ENCODE measurements at places on chromosomes 12 and 14. TPM values are rescaled to one million over a fixed set of nuclear protein-coding genes. Genes with fewer than 3 reads are reported as not detected.

The KRT72 gene
- total RNA-seq = not detected

DNA sequence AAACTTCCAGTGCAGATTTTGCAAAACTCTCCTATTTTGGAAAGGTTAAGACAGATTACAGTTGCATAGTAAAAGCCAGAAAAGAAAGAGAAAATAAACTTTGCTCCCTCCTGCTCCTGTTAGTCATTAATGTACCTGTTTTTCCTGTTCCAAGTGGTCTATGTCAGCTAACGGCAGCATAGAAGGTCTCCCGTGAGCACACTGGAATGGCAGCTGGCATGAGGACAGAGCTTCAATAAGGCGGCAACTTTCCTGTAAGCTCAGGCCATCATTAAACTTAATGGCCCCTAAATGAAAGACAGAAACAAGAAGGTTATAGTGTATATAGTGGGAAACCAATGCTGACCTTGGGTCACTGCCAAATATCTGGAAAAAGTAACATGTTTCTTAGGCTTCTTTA is 16.0 kb downstream of the EIF2B2 start:
- H3K27ac ChIP-seq = peak overlapping the region; percentile 35
- DNase-seq = no peak
- no peak overlapping the region for H3K4me3 ChIP-seq
- no peaks in the 10 kb centered on the region for H3K27me3 ChIP-seq
- H3K4me1 ChIP-seq = no peaks in the 10 kb centered on the region
- H3K36me3 ChIP-seq = peaks cover 71% of the 10 kb centered on the region

The FBXW8 gene
- 3.3 TPM for total RNA-seq

The VRTN gene
- total RNA-seq = not detected

DNA sequence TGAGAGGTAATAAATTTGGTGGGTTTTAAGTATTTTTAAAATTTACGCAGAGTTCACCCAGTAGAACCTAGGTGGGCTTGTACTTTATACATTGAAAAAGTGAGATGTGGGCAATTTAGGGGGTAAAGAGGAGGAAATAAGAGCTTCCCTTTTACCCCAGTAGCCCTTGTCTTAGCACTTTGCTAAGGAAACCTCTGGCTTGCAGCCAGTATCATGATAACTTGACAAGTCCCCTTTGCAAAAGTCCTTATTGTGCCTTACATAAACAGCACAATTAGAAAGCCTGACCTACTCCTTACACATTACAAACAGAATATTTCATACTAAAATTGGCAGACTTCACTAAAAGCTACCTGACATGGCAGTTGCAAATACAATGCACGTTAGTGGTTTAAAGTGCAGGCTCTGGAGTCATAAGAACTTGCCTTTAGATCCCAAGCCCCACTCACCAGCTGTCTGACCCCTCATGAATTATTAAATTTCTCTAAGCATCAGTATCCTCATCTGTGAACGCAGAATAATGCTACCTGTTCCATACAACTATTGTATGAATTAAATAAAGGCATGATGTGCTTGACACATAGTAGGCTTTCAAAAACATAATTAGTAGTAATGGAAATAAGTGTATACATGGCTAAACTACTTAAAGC is 53.2 kb upstream of the NELL2 start:
- H3K27me3 ChIP-seq = no peaks in the 10 kb centered on the region
- DNase-seq = no peak
- H3K27ac ChIP-seq = no peak overlapping the region
- no peak overlapping the region for H3K4me3 ChIP-seq

The GLT1D1 gene
- 3.2 TPM for total RNA-seq

The TRPV4 gene
- not detected for total RNA-seq

DNA sequence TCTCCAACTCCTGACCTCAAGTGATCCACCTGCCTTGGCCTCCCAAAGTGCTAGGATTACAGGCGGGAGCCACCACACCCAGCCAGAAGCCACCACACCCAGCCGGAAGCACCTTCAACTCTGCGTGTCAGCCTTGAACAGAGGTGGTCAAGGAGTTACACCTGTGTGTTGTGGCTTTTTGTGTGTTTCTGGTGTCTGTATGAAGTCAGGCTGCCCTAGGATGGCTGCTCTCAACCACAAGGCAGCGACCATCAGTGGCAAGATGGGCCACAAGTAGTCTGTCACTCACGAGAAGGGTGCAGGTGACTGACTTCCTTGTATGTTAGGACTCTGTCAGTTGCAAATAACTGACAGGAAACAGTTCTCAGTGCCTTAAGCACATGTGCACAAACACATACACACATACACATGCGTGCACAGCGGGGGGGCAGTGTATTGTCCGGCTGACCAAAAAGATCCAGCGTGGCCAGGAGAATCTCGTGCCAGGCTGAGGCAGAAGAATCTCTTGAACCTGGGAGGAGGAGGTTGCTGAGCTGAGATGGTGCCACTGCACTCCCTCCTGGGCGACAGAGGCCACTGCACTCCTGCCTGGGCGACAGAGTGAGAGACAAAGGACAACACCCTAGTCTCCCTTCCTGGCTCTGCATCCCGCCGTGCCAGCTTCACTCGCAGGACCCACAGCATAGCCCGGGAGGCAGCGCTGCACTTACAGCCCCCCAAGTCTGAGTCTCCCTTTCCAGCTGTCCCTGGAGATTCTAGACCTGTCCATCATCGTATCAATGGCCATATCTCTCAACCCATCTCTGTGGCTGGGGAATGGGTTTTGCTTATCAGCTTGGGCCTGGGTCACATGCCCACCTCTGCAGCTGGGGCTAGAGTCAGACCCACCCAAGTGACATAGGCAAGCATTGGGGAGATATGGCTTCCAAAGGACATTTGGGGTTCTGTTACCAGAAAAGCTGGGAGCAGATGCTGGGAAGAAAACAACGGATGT is 13.7 kb downstream of the P2RX4 start:
- peak; percentile 46 for DNase-seq
- H3K27ac ChIP-seq = peak overlapping the region; percentile 84
- H3K36me3 ChIP-seq = peaks cover 63% of the 10 kb centered on the region
- peaks cover 32% of the 10 kb centered on the region for H3K4me1 ChIP-seq
- peak overlapping the region; percentile 2 for H3K4me3 ChIP-seq

The DUSP6 gene
- 75.7 TPM for total RNA-seq

- peaks cover 13% of the 10 kb centered on the region for H3K36me3 ChIP-seq
- H3K27ac ChIP-seq = no peak overlapping the region
- no peak overlapping the region for H3K4me3 ChIP-seq
- DNase-seq = no peak
- no peaks in the 10 kb centered on the region for H3K4me1 ChIP-seq
These were observed 69.8 kb downstream of the ANO6 start for GRCh38 chr12:45285717-45286116.

DNA sequence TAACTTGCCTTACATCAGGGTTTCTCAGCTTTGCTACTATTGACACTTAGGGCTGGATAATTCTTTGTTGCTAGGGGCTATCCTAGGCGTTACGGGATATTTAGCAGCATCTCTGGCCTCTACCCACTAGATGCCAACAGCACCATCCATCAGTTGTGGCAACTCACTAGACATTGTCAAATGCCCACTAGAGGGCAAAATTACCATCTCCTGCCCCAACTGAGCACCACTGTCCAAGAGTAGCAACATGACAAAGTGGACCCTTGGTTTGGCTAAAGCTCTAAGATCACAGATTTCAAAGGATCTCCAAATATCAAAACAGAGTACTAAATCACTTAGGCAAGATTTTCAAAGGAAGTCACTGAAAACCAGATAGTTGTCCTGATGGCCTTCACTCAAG is 251.7 kb upstream of the TBX3 start:
- no peak for DNase-seq
- no peaks in the 10 kb centered on the region for H3K4me1 ChIP-seq
- H3K4me3 ChIP-seq = no peak overlapping the region
- no peaks in the 10 kb centered on the region for H3K27me3 ChIP-seq

GRCh38 chr12:67070307-67070600 is 198.9 kb upstream of the CAND1 start:
- no peaks in the 10 kb centered on the region for H3K36me3 ChIP-seq
- no peak for DNase-seq
- H3K4me3 ChIP-seq = peak overlapping the region; percentile 67
- peaks cover 62% of the 10 kb centered on the region for H3K27me3 ChIP-seq
- H3K27ac ChIP-seq = no peak overlapping the region

DNA sequence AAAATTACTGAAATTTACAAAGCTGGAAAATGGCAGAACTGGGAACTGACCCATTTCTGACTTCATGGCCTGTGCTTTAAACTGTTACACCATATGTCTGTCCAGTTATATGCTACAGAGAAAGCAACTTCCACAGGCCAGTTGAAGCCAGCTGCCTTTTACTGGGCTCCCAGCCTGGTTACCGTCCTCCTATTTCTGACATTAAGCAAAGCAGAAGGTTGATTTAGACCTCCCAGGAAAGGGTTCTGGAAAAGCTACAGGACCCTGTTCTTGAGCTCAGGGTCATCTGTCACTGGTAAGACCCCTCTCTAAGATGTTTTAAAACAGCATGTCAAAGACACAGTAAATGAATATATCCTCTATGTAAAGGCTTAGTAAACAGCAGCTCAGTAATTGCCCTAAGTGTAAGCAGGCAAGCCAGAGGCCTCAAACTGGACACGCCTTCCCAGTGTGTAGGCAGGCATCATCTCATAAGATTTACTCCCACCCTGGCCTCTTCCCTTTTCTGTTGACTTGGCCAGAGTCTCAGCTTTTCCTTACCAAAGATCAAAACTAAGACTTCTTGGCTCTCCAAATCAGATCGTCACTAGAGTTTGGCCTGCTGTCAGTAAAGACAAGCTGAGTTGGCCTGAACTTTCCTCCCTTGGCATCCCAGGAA is 55.4 kb upstream of the RNU6-8 start:
- H3K36me3 ChIP-seq = no peaks in the 10 kb centered on the region
- no peak overlapping the region for H3K4me3 ChIP-seq
- peaks cover 22% of the 10 kb centered on the region for H3K4me1 ChIP-seq
- no peaks in the 10 kb centered on the region for H3K27me3 ChIP-seq
- H3K27ac ChIP-seq = no peak overlapping the region
- no peak for DNase-seq

The LRP1 gene
- 2.1 TPM for total RNA-seq

GRCh38 chr12:106840243-106840642 is 65.8 kb downstream of the RIC8B start:
- H3K36me3 ChIP-seq = peaks cover 9% of the 10 kb centered on the region
- peaks cover 10% of the 10 kb centered on the region for H3K4me1 ChIP-seq
- DNase-seq = no peak
- no peak overlapping the region for H3K27ac ChIP-seq
- no peaks in the 10 kb centered on the region for H3K27me3 ChIP-seq
- H3K4me3 ChIP-seq = no peak overlapping the region

DNA sequence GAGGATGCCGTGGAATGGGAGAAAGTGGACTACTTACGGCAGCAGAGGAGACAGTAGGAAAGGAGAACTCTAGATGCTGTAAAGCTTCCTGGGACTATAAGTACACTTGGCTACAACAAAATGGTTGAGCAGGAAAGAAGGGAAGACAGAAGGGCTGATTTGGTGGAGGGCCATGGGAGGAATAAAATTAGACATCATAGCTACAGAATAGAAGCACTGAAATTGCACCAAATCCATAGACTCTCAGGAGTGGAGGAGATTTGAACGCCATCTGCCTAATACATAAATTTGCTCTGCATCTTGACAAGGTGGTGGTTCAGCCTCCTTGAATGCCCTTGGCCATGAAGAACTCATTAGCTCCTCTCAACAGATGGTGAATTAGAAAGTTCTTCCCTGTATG is 16.3 kb upstream of the DCP1B start:
- no peak overlapping the region for H3K27ac ChIP-seq
- peaks cover 28% of the 10 kb centered on the region for H3K27me3 ChIP-seq
- H3K4me3 ChIP-seq = no peak overlapping the region
- no peaks in the 10 kb centered on the region for H3K4me1 ChIP-seq
- H3K36me3 ChIP-seq = no peaks in the 10 kb centered on the region
- DNase-seq = no peak

GRCh38 chr12:66915306-66915904 is 236.5 kb upstream of the GRIP1 start:
- H3K4me3 ChIP-seq = no peak overlapping the region
- no peak for DNase-seq
- no peak overlapping the region for H3K27ac ChIP-seq
- H3K36me3 ChIP-seq = no peaks in the 10 kb centered on the region

The CYP27B1 gene
- total RNA-seq = 11.3 TPM

DNA sequence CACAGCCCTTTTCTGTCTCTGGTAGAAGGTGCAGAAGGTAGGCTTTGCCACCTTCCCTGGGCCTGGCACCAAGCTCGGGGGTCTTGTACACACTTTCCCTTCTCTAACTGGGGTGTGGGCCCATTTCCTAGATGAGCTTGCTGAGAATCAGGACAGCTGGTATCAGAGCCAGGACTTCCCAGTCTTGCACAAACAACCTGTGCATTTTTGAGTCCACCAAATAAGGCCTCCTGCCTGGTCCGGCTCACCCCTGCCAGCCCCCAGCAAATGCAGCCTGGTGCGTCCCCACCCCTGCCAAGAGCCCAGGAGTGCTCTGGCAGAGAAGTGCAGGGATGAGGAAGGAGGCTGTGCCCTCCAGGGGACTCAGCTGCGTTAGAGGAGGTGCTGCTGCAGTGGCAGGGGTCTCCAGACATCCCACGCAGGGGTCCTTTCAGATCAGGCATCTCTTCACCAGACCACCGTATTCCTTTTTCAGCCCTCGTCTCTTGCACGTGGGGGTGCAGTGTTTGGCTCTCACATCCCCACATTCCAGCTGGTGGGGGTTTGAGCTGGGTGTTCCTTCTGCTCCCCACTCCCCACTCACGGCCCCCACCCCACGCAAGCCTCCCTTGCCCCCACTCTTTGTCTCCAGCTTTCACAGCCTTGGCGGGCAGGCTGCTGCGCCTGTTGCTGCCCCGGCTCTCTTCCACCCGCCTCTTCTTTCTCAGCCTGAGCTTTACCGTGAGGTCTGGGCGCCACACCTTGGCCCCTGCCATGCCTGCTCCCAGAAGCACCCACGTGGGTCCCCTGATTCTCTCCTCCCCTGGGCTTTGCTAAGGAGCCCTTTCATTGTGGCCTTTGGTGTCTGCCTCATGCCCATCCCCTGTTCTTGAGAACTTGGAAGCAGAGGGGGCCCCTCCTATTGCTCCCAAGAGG is 32.3 kb downstream of the MEG3 start:
- no peak for DNase-seq
- H3K4me3 ChIP-seq = no peak overlapping the region
- H3K27ac ChIP-seq = no peak overlapping the region

GRCh38 chr14:101132051-101132571 is 228.6 kb upstream of the RTL1 start:
- H3K27me3 ChIP-seq = peaks cover 3% of the 10 kb centered on the region
- H3K27ac ChIP-seq = no peak overlapping the region
- no peaks in the 10 kb centered on the region for H3K36me3 ChIP-seq
- H3K4me1 ChIP-seq = peaks cover 6% of the 10 kb centered on the region

DNA sequence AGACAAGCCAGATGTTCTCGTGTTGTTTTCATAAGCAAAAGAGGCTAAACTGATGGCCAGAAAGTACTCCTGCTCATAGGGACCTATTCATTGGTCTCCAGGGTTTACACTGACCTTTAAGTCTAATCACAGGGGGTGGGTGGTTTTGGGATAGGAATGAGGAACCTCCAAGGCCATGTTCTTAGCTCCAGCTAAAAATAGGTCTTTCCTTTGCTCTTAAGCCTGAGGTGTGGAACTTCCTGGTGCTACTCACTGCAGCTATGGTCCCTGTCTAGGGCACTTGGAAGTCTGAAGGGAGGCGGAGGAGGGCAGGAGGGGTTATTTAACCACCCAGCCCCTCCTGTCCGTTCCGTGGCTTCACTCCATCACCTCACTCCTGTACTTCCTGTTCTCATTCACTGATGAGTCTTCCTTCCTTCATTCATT is 18.6 kb downstream of the GPRC5A start:
- H3K27me3 ChIP-seq = peaks cover 2% of the 10 kb centered on the region
- H3K4me3 ChIP-seq = no peak overlapping the region
- H3K4me1 ChIP-seq = peaks cover 16% of the 10 kb centered on the region
- no peaks in the 10 kb centered on the region for H3K36me3 ChIP-seq
- no peak for DNase-seq

- H3K27ac ChIP-seq = no peak overlapping the region
- DNase-seq = peak; percentile 77
- H3K4me1 ChIP-seq = peaks cover 2% of the 10 kb centered on the region
- no peak overlapping the region for H3K4me3 ChIP-seq
- H3K27me3 ChIP-seq = no peaks in the 10 kb centered on the region
- H3K36me3 ChIP-seq = peaks cover 26% of the 10 kb centered on the region
These were observed 21.6 kb upstream of the CACNA2D4 start for GRCh38 chr12:1939801-1940607.
